Activated T-cell treated with anti-CD3 and anti-CD28 coated beads, Interleukin-2, amount 50 U/mL, for 4 hours (primary cell): ENCODE measurements at places on chromosomes 6 and 20. TPM values are rescaled to one million over a fixed set of nuclear protein-coding genes. Genes with fewer than 3 reads are reported as not detected.

CALHM4 gene
- not detected for total RNA-seq

MMUT gene
- 7.8 TPM for total RNA-seq

FLRT3 gene
- total RNA-seq = not detected

RNASET2 gene
- 49.4 TPM for total RNA-seq

C6orf141 gene
- total RNA-seq = not detected

ETV7 gene
- total RNA-seq = 0.45 TPM

DNA sequence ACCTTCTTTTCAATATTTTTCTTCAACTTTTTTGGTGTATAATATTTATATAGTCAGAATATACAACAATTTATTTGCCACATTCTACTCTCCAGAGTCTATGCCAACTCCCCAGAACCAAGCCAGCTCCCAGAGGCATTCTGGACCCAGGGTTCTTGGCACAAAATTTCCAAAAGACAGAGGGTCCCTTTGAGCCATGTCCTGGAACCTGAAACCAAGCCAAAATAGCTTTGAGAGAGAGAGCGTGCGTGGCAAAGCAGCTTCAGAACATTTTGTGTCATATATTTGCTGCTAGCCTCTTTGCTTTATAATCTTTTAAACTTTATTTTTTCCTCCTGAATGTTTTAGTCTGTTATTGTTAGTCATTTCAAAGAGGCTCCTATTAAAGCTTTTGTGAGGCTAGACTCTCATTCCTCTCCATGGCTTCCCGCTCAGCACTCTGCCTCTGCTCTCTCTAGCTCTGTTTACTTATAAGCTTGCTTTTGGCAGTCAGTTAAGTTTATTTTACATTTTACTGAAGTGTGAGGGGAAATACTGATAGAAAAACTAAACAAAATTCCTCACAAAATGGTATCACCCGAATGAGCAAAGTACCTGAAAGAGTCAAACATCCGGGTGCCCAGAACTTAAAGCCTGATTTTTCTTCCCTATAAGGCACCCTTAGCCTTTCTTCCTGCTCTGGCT is 605.1 kb upstream of the ID4 start:
- no peak for DNase-seq

- no peak for DNase-seq
Observed at GRCh38 chr6:56708810-56709597, 66.3 kb upstream of the DST start.

DNA sequence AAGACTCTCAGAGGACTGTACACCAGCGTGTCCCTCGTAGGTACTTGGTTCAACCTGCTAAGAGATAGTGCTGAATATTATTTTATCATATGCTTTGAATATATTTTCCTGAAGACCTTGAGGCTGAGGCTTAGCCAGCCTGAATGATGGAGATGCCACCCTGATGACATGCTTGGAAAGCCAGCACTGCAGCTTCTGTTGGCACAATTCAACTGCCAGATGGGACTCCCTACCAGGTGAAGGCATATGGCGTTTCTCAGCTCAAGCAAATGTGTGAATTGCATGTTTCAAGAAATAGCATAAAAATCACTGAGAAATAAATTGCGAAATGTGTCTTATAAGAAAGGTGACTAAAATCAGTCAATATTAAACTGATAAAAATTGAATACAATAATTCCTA is 228.1 kb upstream of the CST7 start:
- no peak for DNase-seq
